Activated CD8-positive, alpha-beta memory T cell treated with anti-CD3 and anti-CD28 coated beads, Interleukin-2, amount 10 ng/mL, durations not matched to agents 7 days and 5 days (primary cell): ENCODE measurements at places on chromosomes 5 and 9. TPM values are rescaled to one million over a fixed set of nuclear protein-coding genes. Genes with fewer than 3 reads are reported as not detected.

TMC1 gene
- total RNA-seq = not detected

DNA sequence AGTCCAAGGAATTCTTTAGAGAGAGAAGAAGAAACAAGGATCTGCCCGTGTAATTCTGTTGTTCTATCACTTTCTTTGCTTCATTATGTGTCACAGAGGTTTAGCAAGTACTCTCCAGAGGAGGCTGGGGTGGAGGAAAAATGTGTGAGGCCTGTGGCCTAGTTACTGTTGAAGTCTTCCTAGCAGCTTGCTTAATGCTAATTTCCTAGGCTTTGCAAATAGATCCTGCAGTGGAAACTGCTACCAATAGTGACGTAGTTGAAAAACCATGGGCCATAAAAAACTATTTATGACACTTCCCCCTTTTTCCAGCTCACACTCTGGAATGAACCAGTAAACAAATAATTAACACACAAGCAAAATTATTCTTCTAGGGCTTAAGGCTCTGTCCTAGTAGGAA, 27.0 kb upstream of the C9orf72 start:
- no peak overlapping the region for H3K4me3 ChIP-seq
- DNase-seq = no peak
- no peaks in the 10 kb centered on the region for H3K4me1 ChIP-seq

DNA sequence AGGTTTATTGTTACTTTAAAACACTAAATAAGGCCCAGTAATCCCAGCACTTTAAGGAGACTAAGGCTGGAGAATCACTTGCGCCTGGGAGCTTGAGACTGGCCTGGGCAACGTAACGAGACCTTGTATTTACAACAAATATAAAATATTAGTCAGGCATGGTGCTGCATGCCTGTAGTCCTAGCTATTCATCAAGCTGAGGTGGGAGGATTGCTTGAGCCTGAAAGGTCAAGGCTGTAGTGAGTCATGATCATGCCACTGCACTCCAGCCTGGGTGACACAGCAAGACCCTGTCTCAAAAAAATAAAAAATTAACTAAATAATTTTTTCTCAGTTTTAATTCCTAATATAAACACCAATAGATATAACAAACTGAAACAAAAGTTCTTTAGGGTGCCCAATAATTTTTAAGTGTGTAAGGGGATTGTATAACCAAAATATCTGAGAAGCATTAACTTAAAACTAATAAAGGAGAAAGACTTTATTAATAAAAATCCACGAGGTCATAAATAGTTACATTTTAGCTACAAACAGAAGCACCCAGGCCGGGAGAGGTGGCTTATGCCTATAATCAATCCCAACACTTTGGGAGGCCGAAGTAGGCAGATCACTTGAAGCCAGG, 32.7 kb downstream of the FAM13B start:
- no peak overlapping the region for H3K4me3 ChIP-seq
- no peak for DNase-seq
- H3K36me3 ChIP-seq = peaks cover 64% of the 10 kb centered on the region
- H3K27ac ChIP-seq = no peak overlapping the region
- H3K4me1 ChIP-seq = peaks cover 36% of the 10 kb centered on the region

GRCh38 chr5:171201310-171201709, 107.7 kb upstream of the TLX3 start:
- H3K4me3 ChIP-seq = no peak overlapping the region
- no peak for DNase-seq
- H3K4me1 ChIP-seq = no peaks in the 10 kb centered on the region
- H3K27me3 ChIP-seq = peaks cover 38% of the 10 kb centered on the region
- no peak overlapping the region for H3K27ac ChIP-seq

GRCh38 chr9:107330420-107330819, 47.3 kb downstream of the RAD23B start:
- H3K4me1 ChIP-seq = peaks cover 1% of the 10 kb centered on the region
- H3K27ac ChIP-seq = no peak overlapping the region
- H3K4me3 ChIP-seq = no peak overlapping the region
- H3K36me3 ChIP-seq = peaks cover 80% of the 10 kb centered on the region
- no peak for DNase-seq

RLN1 gene
- total RNA-seq = 1.5 TPM

DNA sequence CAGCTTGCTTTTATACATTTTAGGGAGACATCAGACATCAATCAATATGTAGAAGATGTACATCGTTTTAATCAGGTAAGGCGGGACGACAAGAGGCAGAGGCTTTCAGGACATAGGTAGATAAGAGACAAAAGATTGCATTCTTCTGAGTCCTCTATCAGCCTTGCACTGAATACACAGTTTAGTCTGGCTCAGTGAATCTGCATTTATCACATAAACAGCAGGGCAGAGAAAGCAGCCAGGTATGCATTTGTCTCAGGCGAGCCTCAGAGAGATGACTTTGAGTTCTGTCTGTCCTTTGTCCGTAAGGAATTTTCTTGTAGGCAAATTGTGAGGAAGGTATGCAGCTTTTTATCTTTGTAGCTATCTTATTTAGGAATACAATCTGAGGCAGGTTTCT, 202.8 kb upstream of the TAS2R1 start:
- H3K4me3 ChIP-seq = no peak overlapping the region
- DNase-seq = no peak
- H3K4me1 ChIP-seq = no peaks in the 10 kb centered on the region
- no peak overlapping the region for H3K27ac ChIP-seq
- H3K36me3 ChIP-seq = no peaks in the 10 kb centered on the region

DNA sequence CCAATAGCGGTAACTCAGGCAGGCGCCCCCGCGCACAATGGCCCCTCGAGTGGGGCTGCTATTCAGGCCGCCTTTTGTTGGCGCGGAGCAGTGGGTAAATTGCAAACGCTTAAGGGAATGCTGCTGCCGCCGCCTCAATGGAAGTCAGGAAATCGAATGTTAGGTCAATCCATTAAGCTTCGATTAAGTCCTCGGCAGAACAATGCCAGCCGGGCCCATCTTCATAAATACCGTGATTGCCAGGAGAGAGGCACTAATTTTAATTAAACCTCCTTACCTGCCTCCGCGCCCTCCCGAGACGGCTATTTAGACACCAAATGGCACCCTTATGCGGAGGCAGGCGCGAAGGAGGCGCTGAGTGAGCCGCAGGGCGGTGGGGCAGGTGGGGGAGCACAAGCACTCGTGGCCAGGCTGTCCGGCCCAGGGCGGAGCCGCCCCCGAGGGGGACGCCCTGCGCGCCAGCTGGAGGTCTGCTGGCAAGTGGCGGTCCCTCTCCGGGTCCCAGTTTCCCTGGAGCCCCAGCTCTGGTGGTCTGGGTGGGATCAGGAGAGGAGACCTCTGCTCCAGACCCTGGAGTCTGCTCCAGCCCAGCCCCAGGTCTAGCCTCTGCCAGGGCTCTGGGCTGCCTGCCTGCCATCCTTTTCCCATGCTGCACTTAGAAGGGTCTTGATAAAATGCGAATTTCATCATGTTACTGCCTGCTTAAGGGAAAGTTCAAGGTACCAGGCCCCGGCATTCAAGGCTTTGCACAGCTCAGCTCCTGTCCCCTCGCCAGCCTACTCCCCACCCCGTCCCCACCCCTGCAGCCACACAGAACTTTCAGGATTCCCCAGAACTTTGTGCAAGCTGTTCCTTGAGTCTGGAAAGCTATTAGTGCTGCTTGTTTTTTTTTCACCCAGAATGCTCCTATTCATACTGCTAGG, 19.7 kb downstream of the NR5A1 start:
- H3K27ac ChIP-seq = no peak overlapping the region
- no peaks in the 10 kb centered on the region for H3K4me1 ChIP-seq
- no peaks in the 10 kb centered on the region for H3K27me3 ChIP-seq
- no peak overlapping the region for H3K4me3 ChIP-seq

GRCh38 chr9:21833090-21833801, 30.8 kb downstream of the MTAP start:
- peaks cover 73% of the 10 kb centered on the region for H3K36me3 ChIP-seq
- H3K27me3 ChIP-seq = no peaks in the 10 kb centered on the region
- peaks cover 16% of the 10 kb centered on the region for H3K4me1 ChIP-seq
- DNase-seq = no peak

- H3K36me3 ChIP-seq = no peaks in the 10 kb centered on the region
- no peaks in the 10 kb centered on the region for H3K4me1 ChIP-seq
- DNase-seq = no peak
- H3K4me3 ChIP-seq = no peak overlapping the region
Measured at GRCh38 chr5:120447706-120448239, 16.3 kb upstream of the PRR16 start.

HK3 gene
- total RNA-seq = not detected

PCDHGB4 gene
- 0.09 TPM for total RNA-seq

DNA sequence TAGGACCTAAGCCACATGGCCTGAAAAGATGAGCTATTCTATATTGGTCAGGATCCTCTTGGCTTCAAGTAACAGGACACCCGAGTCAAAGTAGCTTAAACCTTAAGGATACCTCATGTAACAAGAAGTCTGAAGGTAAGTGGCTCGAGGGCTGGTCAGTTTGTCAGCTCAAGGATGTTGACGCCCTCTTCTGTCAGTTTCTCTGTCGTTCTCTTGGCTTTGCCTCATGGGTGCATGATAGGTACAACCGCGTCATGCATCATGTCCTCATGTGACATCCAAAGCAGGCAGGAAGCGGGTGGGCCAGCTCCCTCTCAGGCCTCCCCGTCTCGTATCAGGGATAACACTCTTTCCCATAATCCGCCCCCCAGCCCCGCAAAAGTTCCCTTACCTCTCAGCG, 22.1 kb upstream of the TCERG1 start:
- DNase-seq = no peak
- H3K4me3 ChIP-seq = no peak overlapping the region
- H3K27me3 ChIP-seq = peaks cover 19% of the 10 kb centered on the region

- H3K4me3 ChIP-seq = no peak overlapping the region
- H3K27ac ChIP-seq = no peak overlapping the region
- H3K27me3 ChIP-seq = peaks cover 4% of the 10 kb centered on the region
- no peak for DNase-seq
Measured at GRCh38 chr5:53151713-53152458, 42.3 kb upstream of the MOCS2 start.

GRCh38 chr9:115262477-115262876, 144.5 kb upstream of the TNC start:
- peaks cover 6% of the 10 kb centered on the region for H3K27me3 ChIP-seq
- H3K27ac ChIP-seq = no peak overlapping the region
- H3K36me3 ChIP-seq = no peaks in the 10 kb centered on the region
- H3K4me1 ChIP-seq = no peaks in the 10 kb centered on the region
- H3K4me3 ChIP-seq = no peak overlapping the region

HTR4 gene
- not detected for total RNA-seq

DNA sequence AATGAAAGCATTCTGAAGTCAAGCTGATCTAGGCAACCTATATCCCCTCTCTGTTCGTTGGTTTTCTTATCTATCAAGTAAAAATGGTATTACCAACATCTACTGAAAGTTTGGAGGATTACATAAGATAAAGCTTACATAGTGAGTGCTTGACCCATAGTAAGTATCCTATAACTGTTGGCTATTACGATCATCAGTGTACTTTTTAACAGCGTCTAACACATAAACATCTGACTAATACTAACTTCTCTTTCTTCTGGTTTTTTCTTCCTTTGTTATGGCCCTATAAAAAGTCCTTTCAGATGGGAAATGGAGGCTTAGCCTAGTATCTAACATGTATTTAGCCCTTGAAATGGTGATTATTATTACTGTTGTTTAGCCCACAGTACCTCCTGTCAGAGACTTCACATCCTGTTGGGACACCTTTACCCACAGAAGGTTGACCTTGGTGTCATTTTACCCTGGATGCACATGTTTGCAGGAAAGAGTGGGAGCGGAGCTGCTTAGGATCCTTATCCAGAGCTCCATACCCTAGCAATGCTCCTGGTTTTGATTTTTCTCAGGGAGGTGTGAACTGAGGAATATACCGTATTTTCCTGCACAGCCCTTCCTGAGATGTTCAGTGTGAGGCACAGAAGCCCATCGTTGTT, 6.0 kb downstream of the INSYN2B start:
- no peaks in the 10 kb centered on the region for H3K4me1 ChIP-seq
- no peaks in the 10 kb centered on the region for H3K27me3 ChIP-seq
- H3K4me3 ChIP-seq = no peak overlapping the region
- DNase-seq = no peak
- no peak overlapping the region for H3K27ac ChIP-seq

GKAP1 gene
- total RNA-seq = 4.5 TPM

HEMGN gene
- 0.47 TPM for total RNA-seq

DNA sequence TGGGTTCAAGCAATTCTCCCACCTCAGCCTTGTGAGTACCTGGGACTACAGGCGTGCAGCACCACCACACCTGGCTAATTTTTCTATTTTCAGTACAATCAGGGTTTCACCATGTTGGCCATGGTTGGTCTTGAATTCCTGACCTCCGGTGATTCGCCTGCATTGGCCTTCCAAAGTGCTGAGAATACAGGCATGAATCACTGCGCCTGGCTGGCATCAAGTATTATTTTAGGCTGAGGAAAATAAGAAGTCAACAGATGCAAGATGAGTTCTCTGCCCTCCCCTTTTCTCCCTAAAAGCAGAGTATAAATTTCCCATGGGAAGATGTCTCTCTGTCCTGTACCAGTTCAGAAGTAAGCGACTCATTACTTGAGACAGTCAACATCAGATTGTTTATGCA, 71.5 kb downstream of the ELAVL2 start:
- no peak for DNase-seq
- no peaks in the 10 kb centered on the region for H3K27me3 ChIP-seq
- H3K36me3 ChIP-seq = no peaks in the 10 kb centered on the region
- H3K4me3 ChIP-seq = no peak overlapping the region
- H3K4me1 ChIP-seq = no peaks in the 10 kb centered on the region

- H3K36me3 ChIP-seq = no peaks in the 10 kb centered on the region
- H3K27ac ChIP-seq = no peak overlapping the region
- no peaks in the 10 kb centered on the region for H3K4me1 ChIP-seq
Measured at GRCh38 chr9:114223564-114224246, 68.4 kb downstream of the COL27A1 start.

GRCh38 chr9:113516840-113517577, 53.5 kb downstream of the RGS3 start:
- peaks cover 14% of the 10 kb centered on the region for H3K36me3 ChIP-seq
- no peaks in the 10 kb centered on the region for H3K27me3 ChIP-seq
- H3K27ac ChIP-seq = peak overlapping the region; percentile 91
- peaks cover 80% of the 10 kb centered on the region for H3K4me1 ChIP-seq
- DNase-seq = peak; percentile 94

STPG3 gene
- total RNA-seq = not detected

DNA sequence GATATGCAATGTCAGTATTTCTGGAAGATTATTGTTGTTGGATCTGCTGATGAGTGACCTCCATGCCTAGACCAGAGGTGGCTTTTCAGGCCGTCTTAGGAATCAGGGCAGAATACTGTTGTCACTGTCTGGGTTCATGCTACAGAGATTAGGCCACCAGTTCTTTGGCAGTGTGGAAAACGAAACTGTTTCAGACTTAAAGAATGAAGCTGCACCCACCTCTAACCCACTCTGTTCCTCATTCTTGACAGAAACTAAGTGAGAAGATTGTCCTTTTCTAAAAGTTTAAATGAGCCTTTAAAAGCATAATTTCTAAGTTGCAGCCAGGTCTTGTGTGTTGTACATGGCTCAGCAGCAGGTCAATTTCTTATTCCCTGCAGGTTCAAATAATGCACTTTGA, 444.3 kb downstream of the ENC1 start:
- DNase-seq = no peak
- H3K27me3 ChIP-seq = peaks cover 15% of the 10 kb centered on the region
- no peak overlapping the region for H3K27ac ChIP-seq
- peaks cover 10% of the 10 kb centered on the region for H3K4me1 ChIP-seq
- no peak overlapping the region for H3K4me3 ChIP-seq

- no peaks in the 10 kb centered on the region for H3K4me1 ChIP-seq
- no peak overlapping the region for H3K27ac ChIP-seq
- H3K27me3 ChIP-seq = no peaks in the 10 kb centered on the region
- no peak overlapping the region for H3K4me3 ChIP-seq
- H3K36me3 ChIP-seq = no peaks in the 10 kb centered on the region
- no peak for DNase-seq
Measured at GRCh38 chr5:116360008-116360853, 214.4 kb downstream of the SEMA6A start.
